Suppressor macrophage treated with lipopolysaccharide for 4 hours (primary cell): ENCODE measurements at places on chromosomes 16 and 17.

DNA sequence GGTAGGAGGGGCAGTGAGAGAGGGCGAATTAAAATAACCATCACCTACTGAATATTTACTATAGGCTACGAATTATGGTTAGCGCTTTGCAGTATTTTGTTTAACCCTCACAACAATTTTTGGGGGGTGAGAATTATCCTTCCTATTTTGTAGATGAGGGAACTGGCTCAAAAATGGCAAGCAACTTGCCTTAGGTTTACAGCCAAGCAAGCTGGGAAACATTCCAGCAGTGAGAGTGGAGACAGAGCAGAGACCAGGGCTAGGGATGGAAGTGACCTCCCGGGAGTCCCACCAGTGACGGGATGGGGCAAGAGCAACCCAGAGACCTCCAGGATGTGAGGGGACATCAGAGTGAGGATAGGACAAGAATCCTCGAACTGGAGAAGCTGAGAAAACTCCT is 352 bp upstream of the VMO1 start:
- no peak for DNase-seq

DNA sequence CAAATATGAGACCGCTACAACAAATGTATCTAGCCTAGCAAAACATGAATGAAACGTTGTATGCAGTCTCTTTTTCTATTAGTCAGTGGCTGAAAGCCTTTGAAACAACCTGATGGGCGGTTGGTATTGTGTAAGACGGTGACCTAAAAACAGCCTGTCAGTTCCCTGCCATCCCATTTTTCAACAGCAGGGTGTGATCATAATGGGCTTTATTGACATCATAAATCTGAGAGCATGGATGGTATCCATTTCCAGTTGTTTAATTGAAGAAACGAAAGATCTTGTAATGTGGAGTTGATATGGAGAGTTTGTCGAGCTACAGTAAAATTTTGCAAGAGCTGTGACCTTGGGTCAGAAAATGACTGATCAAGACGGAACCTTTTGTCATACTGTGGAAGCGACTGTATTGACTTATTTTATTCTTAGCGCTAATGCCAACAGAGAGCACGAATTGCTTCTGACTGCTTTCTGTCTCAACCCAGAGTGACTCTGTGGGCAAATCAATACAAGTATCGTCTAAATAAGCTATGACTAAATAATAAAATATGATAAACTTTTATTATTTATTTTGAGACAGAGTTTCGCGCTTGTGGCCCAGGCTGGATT is 12.3 kb upstream of the MEIOB start:
- DNase-seq = peak; percentile 64

GRCh38 chr17:42848093-42848492 is 2.9 kb upstream of the AOC3 start:
- DNase-seq = no peak

GRCh38 chr17:67449845-67450755 is 73.0 kb downstream of the PITPNC1 start:
- no peak for DNase-seq
